ENCODE measurements at places on chromosomes 16 and 17.
A peak's percentile ranks its signal among the peaks of the same experiment; 100 is the strongest.

DNA sequence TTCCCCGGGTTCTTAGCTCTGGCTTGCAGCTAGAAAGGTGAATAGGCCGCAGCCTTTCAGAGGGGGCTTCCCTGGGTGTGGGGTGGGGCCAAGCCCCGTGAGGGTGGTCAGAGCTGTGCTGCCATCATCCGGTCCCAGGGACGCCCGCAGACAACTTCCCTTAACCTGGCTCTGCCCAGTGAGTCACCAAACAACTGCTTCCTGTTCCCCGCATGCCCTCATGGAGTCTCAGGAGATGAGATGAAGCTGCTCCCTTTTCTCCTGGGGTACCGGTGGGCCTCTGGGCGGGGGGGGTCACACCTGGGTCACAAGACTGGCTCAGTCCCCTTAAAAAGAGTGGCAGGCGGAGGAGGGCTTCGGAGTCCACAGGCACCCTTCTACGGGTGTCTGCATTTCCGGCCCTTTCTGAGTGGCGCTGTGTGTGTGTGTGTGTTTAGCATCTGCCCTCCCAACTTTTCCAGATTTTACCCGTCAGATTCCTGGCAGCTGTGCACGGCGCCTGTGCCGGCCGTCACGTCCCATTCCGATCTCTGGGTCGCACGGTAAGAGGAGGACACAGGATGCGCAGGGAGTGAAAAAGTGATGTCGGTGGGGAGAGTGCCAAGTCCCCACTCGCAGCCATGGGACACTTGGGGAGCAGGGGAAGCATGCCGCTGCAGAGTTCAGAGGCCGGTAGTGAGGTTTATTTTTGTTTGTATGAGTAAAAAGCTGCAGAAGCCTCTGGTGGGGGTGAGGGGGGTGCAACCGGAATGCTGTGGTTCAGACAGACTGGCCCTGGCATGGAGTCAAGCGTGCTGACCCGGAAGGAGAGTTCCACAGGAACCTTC lies 16.8 kb downstream of the HIC1 start:
- DNase-seq = peak; percentile 81

DNA sequence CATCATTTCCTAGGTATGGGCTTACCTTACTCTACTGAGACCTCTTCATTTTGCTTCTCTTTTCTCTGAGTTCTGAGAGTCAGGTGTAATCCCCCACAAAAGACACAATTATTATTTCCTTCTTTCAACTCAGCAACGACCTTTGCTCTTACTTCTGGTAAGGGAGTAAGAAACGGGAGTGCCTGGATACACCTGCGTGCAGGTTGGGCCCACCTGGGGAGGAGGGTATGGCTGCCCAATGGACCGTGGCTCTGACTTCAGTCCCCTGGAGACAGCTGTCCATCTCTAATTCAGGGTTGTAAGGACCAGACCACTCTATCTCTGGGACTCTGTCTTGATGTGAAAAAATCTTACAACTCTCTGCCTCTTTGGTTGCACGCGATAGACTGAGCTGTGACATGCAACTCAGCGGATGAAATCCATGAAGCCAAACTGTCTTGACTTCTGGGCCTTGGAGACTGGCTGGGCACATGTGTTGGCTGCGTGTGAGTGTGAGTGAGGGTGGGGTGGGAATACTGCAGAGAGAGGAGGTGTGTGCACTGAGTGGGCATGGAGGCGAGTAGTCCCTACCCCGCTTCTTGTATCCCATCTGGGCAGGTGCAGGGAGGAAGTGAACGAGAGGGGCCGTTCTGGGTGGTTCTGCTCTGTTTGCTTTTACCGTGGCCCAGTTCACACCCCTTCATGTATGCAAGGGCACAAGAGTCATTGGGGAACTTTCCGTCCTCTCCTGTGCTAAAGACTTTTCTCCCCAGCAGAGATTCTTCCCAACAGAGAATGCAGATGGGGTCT lies 1.2 kb downstream of the TMEM238L start:
- DNase-seq = no peak

DNA sequence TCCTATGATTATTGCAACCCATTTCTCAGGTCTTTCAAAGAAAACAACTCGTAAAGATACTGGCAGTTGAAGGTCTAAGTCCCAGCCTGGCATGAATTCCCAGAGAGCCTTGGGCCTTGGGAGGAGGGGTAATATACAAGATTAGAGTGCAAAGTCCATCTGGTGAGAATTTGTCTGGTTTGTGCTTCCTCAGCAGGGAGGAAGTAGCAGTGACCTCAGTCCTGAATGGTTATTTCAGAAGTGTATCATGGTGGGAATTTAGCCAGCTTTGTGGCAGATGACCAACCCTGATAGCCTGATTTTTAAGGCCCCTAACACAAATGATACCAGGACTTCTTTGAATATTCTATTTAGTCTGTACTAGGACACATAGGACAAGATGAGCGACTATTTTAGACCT lies 151.2 kb upstream of the TBX2 start:
- DNase-seq = peak; percentile 78

DNA sequence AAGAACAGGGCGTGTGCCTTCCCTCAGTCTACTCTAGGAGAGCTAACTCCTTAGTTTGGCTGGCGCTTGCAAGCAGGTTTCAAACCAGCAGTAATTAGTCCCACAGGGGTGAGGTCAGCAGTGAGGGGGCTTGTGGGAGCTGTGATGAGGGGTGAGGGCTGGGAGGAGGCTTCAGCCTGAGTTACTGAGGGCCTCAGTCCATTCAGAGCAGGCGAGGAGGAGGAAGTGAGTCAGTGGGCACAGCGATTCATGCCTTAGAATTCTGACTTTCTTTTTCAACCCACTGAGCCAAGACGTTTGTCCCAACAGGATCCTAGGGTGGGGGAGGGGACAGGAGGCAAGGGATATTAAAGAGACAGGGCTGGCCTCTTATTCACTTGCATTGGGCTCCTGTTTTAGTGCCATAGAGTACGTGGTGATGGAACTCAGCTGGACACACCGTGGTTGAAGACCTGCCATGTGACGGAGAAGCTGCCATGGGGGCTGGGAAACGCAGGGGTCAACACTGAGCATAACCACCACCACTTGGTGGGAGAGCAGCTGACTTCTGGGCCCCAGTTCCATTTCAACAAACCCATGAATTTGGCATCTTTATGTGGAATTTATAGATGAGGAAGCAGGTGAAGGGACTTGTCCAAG lies 8.3 kb upstream of the ITGA3 start:
- peak; percentile 45 for DNase-seq

- DNase-seq = peak; percentile 8
Measured at GRCh38 chr16:12896562-12896961, 4.8 kb upstream of the SHISA9 start.

- DNase-seq = no peak
Measured at GRCh38 chr16:11669380-11670146, 1.3 kb downstream of the SNN start.

DNA sequence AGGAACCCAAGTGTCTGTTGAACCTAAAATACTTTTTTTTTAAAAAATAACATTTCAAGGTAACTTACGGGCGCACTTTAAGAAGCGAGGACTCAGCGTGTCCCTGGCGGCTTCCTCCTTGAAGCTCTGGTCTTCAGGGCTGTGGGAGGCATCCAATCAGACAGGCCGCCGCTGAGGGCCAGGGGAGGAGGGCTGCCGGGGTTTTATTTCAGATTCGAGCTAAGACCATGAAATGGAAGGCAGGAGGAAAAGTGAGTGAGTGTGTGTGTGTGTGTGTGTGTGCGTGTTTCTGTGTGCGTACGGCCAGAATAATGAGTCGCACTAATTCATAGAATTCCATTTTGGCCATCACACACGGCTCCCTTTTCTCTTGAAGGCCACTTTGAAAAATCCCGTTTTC lies 41.1 kb downstream of the C16orf78 start:
- no peak for DNase-seq

DNA sequence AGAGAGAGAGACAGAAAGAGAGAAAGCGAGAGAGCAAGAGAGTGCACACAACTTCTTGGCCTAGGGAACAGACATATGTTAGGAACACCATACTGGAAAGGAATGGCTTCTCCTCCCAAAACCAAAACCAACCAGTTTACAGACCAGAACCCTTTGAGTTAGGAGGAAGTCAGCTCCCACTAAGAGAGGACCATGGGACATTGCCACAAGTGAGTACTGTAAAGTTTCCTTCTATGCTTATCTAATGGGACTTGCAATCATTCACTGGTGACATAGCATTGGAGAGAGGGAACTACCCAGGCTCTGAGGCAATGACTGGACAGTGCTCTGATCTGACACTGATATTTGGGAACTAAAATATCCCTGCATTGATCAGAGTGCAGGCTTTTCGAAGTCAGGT lies 32.4 kb downstream of the TBC1D3B start:
- DNase-seq = no peak

DNA sequence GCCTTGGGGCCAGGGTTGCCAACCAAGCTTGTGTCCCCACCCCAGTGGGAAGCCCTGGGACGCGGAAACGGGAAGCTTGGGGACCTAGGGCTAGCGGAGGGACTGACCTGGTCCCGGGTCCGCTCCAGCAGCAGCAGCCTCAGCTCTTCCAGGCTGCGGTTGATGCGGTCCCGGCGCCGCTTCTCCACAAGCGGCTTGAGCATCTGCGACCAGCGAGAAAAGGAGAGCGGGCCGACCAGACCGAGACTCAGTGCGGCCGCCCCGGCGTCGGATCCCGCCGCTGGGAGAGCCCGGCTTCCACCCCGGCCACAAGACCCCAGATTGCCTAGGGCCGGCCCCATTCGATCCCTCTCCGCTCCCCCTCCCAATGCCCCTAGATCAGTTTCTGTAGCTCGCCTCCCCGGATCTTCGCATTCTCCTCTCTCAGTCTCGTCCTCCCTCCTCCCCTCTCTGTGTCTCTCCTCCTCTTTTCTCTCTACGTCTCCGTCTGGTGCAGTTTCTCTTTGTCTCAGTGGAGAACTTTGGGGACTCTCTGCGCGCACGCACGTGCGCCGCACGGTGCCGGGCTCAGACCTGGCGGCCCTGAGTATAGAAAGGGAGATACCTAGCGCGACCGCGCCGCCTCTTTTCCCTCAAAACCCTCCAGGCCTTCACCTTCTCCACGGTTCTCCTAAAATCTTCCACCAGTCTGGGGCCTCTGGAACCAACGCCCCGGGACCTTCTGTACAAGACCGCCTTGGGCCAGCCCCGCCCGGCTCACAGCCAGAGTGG lies 797 bp downstream of the HES7 start:
- DNase-seq = peak; percentile 49

- peak; percentile 41 for DNase-seq
Measured at GRCh38 chr16:73048292-73049080, 558 bp upstream of the ZFHX3 start.

DNA sequence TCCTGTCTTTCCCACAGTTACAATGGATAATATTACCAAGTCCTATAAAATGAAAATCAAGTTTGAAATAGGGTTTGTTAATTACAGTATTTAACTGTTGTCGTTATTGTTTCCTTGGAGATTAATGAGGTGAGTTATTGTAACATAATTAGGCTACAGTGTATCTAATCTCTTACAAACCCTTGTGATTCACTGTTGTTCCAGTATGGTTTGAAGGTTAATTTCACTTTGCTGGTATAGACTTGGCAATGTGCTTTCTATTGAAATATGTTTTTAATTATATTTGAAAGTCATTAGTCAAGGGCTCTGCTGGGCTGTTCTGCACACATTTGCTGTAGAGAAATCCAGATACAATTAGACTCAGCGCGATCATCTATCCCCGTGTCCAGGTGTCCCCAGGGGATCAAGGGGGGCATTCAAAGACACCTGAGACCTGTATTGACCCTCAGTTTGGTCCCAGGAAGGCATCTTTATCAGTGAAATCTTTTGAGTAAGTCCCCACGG lies 624.6 kb upstream of the EEF2KMT start:
- DNase-seq = no peak

- DNase-seq = no peak
Measured at GRCh38 chr16:14576532-14576931, 53.5 kb downstream of the PARN start.

- peak; percentile 26 for DNase-seq
Measured at GRCh38 chr16:80806927-80807340, 2.5 kb upstream of the CDYL2 start.

GRCh38 chr17:5509482-5509881 lies 23.1 kb downstream of the MIS12 start:
- DNase-seq = peak; percentile 19

DNA sequence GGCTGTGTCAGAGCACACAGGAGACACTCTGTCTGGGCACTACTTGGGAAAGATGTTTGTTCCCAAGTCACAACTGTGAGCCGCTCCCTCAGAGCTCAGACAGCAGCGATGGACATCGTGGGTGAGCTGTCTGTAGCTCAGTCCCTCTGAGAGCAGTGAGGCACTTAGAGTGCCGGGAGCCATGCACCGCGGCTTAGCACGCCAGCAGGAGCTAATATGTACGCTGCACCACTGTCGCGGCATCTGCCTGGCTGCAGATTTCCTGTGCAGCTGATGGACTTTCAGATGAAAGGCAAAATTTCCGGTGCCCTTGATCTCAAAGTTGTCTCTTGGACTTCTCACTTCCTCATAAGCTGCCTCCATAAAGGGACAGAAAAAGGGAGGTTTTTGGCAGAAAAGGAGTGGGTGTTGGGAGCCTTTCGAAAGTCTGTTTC lies 92.8 kb upstream of the ZNF469 start:
- no peak for DNase-seq

GRCh38 chr16:13435873-13436474 lies 484.0 kb upstream of the ERCC4 start:
- DNase-seq = no peak

DNA sequence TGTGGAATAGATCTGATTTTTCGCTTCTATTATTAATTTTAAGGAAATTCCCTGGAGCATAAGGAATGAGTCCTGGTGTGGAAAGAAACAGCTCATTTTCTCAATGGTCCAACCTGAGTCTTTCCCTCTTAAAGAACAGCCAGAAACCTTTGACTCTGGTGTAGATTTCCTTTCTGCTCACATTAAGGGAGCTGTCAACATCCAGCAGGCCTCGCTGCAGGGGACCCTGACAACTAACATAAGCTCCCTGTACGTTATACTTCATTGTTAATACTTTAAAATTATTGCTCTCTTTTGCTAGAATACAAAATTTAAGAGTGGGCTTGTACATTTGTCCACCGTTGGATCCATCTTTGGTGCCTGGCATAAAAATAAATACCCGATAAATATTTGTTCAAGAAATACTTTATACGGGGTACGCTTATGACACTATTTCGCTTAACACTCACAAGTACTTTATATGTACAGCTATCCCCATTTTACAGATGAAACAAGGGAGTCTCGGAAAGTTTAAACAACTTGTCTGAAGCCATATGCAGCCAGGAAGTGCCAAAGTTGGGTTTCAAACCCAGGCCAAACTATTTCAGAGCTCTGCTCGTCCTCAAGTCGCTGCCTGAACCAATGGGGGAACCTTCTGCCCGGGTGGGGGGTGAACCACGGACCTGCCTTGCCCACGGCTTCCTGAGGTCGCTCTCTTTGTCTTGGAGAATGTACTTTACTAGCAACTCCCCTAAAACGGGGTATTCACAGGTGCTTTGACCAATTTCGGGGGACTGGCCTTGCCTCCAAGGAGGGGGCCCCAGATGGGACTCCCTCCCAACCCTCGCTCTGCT lies 611 bp downstream of the SMARCE1 start:
- peak; percentile 68 for DNase-seq

DNA sequence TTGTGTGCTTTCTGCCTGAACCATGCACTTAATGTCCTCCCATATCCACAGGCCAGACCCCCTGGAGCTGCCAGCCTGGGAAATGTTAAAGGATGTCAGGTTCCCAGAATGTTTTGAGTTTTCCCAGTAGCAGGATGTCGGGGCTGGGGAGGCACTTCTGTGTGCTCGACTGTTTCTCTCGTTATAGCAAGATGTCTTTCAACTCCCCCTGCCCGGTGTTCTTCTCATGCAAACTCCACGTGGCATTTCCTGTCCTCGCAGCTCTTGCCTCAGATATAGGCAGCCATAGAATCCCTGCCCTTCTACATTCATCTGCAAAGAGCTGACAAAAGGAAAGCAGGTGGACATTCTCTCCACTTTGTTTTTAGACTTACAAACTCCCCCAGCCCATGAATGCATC lies 457.2 kb upstream of the CDH11 start:
- DNase-seq = no peak

GRCh38 chr17:18968945-18969887 lies 17.3 kb downstream of the SLC5A10 start:
- DNase-seq = no peak
